Glutamatergic neuron (in vitro differentiated cells): ENCODE measurements at places on chromosomes 6 and 20. TPM values are rescaled to one million over a fixed set of nuclear protein-coding genes. Genes with fewer than 3 reads are reported as not detected.

The C6orf52 gene
- 4.1 TPM for total RNA-seq

- DNase-seq: no peak
Measured at GRCh38 chr6:161186173-161186769, 87.6 kb downstream of the AGPAT4 start.

DNA sequence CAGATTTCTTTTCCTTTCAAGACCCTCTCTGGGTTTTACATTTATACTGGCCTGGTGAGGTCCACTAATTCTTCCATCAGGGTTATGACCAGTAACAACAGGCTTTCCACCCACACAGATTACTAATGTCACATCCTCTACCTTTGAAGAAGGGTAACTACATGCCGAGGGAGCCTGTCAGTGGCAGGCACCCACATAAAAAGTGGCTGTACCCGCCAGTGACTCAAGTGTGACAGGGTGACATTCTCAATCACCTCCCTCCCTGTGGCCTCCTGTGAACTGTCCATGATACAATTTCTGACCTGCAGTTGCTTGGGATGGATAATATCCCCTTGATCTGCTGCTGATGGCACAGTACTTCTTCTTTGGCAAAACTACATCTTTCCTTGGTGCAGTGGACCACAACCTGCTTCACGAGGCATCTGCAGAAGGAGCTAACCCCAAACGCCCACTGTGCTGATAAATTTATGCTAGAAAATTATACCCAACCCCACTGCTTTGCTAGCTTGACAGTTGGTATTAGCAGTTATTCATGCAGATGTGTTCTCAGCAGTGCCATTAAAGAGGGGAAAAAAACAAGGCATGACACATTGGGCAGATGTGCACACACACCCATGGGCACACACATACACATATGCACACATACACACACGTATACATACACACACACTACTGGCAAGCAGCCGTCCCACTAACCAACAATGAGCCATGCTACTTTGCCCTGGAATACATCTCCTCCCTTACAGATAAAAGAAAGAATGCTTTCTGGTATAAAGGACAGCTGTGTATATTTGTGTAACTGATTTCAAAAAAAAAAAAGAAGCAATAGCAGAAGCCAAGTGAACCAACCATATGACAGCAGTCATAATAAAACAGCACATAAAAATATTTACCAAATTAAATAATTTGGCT, 20.8 kb downstream of the GFOD1 start:
- DNase-seq: no peak

- DNase-seq: no peak
Measured at GRCh38 chr20:23029324-23029723, 5.8 kb upstream of the SSTR4 start.

DNA sequence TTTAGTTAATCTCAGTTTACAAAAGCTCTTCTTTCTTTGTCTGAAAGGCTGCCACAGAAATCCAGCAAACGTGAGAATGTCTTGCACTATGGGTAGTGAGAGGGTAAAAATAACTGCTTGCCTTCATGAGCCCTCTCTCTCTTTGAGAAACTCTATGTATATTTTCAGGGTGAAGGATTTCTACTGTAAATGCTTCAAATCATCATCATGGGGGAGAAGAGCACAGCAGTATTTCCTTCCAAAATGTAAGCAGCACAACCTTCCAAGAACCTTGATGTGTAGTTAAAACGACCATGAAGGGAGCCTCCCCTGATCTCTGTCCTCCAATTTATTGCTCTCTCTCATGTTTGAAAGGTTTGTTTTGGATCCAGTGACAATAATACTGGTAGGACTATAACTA, 141.3 kb upstream of the CENPW start:
- DNase-seq: no peak

DNA sequence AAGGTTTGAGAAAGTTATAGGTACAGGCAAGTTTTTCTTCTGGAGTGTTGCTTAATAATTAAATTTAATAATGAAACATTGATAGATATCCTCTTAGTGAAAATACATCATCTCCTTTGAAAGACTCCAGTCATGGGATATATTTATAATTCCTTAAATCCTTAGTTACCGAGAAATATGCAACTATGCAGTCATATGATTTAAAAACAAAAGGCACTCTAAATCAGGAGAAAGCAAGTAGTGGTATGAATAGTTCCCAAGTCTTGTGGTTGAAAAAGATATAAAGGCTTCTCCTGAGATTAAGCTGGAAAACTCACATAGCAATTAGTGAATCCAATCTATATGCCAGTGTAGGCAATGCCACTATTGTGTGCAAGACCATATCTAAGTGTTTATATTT, 475.4 kb downstream of the EYS start:
- no peak for DNase-seq

The NNAT gene
- 1,047 TPM for total RNA-seq

The MROH8 gene
- 2.6 TPM for total RNA-seq

DNA sequence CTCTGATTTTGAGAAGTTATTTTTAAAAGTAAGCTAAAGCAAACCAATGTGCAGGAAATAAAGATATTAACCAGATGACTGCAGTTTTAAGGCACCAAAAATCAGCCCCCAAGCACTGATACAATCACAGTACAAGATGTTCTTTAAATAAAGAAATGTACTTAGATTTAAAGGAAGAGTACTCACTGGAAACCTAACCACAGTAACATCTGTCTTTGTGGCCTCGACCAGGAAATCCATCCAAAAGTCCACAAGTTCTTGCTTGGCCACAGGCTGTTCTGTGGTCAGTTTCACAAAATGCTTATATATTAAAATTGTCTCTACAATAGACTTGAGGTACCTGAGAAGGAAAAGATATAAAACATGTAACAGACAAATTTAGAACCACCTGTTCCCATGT, 105.9 kb upstream of the MAP7 start:
- DNase-seq: no peak

The HLA-DRA gene
- not detected for total RNA-seq

The TRIM15 gene
- not detected for total RNA-seq

The HDGFL1 gene
- total RNA-seq: not detected

- no peak for DNase-seq
Measured at GRCh38 chr20:56896447-56896846, 267.3 kb downstream of the TFAP2C start.

GRCh38 chr20:44104798-44105517, 82.0 kb downstream of the JPH2 start:
- no peak for DNase-seq

The DCDC2 gene
- total RNA-seq: not detected

The TAAR9 gene
- not detected for total RNA-seq

The LY6G6F gene
- total RNA-seq: not detected

DNA sequence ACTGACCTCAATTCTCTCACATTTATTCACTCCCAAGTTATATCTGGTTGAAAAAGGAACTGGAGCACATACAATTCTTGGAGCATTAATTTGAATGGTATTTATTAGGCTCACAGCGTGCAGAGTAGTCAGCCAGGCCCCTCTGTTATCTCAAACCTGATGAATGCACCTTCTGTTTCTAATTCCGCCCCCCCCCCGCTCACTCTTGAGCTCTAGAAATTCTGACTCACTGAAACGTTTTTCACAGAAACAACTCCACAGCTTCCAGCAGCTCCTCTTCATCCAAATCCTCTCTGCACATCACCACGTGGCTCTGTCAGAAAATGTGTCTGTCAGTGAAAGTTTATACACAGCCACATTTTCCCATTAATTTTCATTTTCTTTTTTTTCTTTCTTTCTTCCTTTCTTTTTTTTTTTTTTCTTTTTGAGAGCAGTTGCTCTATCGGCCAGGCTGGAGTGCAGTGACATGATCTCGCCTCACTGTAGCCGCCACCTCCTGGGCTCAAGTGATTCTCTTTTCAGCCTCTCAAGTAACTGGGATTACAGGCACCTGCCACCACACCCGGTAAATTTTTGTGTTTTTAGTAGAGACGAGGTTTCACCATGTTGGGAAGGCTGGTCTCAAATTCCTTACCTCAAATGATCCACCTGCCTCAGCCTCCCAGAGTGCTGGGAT, 109.4 kb downstream of the TBXT start:
- no peak for DNase-seq

- no peak for DNase-seq
Measured at GRCh38 chr6:41451515-41452163, 94.5 kb upstream of the FOXP4 start.

The KCNK16 gene
- not detected for total RNA-seq

The SASH1 gene
- total RNA-seq: 5.0 TPM

GRCh38 chr6:168201383-168201782, 118.2 kb downstream of the DACT2 start:
- DNase-seq: no peak

The SLC35D3 gene
- total RNA-seq: not detected

The LRFN2 gene
- 0.56 TPM for total RNA-seq

DNA sequence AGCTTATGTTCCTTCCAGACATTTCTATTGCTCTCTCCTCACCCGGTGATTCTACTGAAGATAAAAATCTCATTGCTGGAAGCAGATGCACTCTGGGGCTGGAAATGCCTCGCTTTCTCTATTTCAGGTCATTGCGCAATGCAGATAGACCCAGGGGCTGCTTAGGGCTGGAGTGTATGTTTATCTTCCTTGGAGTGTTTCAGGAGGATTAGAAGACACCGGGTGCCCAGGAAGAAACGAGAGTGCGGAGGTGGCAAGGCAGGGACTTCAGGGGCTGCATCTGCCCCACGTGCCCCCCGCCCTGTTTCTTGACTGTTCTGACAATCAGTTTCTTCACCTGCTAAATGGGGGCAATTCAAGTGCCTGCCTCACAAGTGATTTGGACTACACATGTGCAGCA, 45.6 kb upstream of the IYD start:
- no peak for DNase-seq

DNA sequence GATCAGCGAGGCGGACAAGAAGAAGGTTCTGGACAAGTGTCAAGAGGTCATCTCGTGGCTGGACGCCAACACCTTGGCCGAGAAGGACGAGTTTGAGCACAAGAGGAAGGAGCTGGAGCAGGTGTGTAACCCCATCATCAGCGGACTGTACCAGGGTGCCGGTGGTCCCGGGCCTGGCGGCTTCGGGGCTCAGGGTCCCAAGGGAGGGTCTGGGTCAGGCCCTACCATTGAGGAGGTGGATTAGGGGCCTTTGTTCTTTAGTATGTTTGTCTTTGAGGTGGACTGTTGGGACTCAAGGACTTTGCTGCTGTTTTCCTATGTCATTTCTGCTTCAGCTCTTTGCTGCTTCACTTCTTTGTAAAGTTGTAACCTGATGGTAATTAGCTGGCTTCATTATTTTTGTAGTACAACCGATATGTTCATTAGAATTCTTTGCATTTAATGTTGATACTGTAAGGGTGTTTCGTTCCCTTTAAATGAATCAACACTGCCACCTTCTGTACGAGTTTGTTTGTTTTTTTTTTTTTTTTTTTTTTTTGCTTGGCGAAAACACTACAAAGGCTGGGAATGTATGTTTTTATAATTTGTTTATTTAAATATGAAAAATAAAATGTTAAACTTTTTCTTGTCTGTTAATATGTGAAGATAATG, 2.2 kb downstream of the HSPA1B start:
- no peak for DNase-seq

DNA sequence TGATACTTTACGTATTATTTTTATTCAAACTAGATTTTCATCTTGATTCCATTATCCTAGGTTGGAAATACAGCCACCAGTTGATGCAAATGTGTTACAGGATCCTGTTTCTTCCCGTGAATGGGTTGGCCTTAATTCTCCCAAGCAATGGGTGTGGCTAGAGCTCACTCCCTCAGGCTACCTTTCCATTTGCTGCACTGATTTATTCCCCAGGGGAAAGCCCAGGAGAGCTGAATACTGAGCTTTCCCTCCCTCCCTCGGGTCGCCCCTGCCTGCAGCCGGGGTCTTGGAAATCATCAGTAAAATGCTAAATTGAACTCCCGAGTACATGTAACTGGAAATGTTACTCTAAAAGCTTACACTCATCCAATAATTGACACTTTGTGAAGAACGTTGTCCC, 9.9 kb downstream of the SMOC2 start:
- DNase-seq: no peak

GRCh38 chr6:106117579-106117978, 31.4 kb downstream of the PRDM1 start:
- DNase-seq: no peak

The AMD1 gene
- 26.1 TPM for total RNA-seq

- DNase-seq: peak; percentile 71
Measured at GRCh38 chr6:167141667-167142432, 15.9 kb downstream of the GPR31 start.
